Testis (tissue), 5 donors: ENCODE measurements at places on chromosomes 5 and 9. TPM values are rescaled to one million over a fixed set of nuclear protein-coding genes. Genes with fewer than 3 reads are reported as not detected.

GRCh38 chr5:84565866-84566265 lies 181.2 kb upstream of the EDIL3 start:
- no peak for DNase-seq

- no peak for DNase-seq
Observed at GRCh38 chr5:94545870-94546625, 72.4 kb downstream of the KIAA0825 start.

DNA sequence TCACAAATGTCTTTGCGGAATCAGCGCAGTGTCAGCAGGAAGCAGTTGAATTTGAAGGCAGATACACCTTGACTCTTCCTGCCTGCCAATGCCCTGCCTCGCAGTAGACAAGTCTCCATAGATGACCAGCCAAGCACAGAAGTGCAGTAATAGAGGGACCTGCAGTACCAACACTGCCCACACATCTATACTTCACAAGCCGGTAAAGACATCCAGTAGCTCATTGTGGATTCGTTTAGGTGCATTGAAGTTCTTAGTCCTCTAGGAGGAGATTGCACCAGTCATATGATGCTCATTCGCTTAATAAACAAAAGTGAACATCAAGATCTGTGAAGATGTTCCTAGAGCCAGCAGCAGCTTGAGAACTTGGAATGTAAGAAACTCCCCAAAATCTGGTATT lies 7.1 kb upstream of the IFNA2 start:
- DNase-seq: no peak

Gene WNT8A
- 0.71 TPM for total RNA-seq

GRCh38 chr5:16551628-16552027 lies 65.2 kb downstream of the RETREG1 start:
- DNase-seq: no peak

DNA sequence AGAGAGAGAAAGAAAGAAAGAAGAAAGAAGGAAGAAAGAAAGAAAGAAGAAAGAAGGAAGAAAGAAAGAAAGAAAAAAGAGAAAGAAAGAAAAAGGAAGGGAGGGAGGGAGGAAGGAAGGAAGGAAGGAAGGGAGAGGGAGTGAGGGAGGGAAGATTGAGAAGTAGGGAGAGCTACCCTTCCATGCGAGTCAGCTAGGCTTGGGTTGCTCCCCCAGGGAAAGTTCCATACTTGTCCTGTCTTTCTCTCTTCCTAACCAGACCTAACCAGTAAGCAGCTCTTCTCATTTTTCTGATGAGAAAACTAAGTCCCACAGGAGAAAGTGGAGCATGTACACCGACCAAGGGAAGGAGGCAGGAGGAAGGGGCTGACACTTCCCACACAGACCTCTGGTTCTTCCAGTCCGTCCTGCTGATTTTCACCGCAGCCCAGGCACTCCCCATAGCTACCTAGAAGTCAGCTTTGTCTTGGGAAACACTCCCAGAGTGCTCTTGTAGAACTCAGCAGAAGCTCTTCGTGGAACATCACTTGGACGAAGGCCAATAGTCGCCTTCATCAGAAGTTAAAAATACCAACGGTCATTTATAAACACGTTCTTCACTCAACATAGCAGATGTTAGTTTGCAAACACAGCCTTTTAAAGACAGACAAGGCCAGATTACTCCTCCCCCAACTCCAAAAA lies 29.0 kb upstream of the ENTREP1 start:
- DNase-seq: peak; percentile 50

DNA sequence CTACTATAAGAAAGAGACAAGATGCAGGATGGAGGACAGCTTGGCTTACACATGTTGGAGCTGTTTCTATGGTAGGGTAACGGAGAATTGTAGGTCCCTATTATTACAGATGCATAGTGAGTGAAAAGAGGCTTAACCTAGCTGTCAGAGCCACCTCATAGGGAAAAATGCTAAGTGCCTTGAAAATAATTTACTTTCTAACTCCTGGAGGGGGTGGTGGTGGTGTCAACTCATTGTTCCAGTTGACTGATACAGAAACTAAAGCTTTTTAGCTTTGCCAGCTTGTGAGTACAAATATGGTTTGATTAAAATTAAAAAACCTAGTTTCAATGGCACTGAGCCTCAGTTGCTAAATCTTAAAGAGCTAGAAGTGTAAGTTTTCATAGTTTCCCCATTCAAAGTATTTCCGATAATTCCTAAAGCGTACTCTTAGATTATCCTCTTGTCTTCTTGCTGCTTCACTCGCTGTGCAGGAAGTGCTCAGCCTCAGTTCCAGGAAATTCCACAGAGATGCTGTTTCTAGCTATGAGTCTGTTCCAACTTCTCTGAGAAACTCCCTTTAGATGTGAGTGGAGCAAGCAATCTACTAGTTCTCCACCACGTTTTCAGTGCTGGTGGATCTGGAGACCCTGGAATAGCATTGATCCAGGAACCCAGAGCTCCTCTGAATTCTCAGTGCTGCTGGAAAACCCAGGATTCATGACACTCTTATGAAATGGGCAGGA lies 265.2 kb downstream of the DMAC1 start:
- no peak for DNase-seq

Gene RAPGEF1
- 55.8 TPM for total RNA-seq

Gene WDR38
- total RNA-seq: 7.6 TPM

DNA sequence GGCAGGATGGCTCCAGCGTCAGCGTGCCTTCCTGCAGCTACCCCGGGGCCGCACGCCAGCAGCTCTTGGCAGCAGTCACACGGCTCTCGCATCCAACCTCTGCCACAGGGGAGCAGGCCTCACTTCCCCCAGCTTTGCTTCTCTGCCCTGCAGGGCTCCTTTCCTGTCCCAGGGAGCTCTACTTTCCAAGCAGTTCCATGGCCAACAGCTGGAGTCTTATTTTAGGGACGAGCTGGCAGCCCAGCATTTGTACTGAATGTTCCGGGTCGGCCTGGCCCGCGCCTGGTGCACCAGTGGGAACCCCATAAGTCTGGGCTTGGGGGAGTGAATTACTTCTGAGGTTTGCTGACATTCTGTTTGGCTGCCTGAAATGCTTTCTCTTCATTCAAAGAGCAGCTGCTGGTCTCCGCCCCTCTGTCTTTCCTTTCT lies 34.6 kb downstream of the GADD45G start:
- DNase-seq: peak; percentile 85

Gene SIT1
- total RNA-seq: 0.43 TPM

DNA sequence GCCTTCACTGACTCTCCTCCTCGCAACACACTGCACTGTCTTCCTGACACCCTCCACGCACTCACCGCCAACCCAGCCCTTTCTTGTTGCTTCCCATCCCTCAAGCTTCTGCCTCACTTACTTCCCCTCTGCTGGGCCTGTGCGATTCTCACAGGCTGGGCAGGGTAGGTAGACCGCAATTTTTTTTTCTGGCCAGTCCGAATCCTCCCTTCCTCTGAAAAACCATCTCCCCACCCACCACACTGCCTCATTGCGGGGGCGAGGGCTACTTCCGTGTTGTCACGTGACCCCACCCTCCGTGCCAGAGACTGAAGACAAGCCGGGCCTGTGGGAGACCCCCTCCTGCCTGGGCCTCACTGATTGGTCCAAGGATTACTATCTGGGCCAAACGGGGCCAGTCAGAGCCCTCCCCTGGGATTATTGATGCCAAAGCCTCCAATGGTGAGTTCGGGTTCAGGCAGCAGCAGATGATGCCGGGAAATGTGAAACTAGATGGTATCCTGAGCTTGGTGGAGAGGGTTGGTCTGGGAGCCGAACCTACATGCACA lies 73.1 kb downstream of the STK10 start:
- DNase-seq: peak; percentile 86

- DNase-seq: peak; percentile 65
Observed at GRCh38 chr5:71778678-71779276, 59.7 kb downstream of the CARTPT start.

Gene SLC36A2
- 0.43 TPM for total RNA-seq

DNA sequence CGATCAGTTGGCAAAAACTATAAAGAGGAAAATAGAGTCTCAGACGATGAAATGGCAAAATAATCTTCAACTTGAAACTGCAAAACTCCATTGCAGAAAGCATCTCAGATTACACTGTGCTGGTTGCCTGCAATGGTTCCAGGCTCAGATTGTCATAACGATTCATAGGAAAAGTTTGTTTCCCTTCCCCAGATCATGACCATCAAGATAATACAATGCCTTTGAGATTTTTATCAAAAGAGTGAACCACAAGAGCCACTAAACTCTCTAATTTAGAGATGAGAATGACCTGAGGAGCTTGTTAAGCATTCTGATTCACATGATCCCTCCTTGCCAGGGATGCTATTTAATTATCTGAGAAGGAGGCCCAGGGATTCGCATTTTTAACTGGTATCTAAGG lies 52.6 kb upstream of the ITGA1 start:
- DNase-seq: no peak

DNA sequence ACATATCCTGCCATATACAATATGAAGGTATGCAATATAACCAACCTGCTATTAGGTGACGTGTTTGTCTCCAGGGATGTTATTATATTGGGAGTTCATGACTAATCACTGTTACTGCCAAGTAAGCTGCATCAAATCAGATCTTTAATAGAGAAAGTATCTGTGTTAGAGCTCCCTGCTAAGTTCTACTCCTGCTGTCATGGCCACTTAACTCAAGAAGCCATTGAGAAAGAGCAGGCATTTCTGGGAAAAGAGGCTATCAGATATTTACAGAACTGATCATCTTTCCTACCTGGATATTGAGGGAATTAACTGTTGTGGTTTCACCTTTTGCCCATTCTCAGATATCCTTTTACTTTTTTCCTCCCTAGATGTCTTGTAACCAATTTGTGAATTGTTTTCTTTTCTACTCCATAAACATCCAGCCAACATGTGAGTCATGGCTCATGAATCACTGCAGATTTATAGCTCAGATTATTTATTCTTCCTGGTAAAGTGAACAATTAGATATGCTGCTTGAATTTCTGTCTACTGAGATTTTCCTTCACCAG lies 634.8 kb upstream of the FAM174A start:
- no peak for DNase-seq

GRCh38 chr5:181099602-181100086 lies 31.3 kb downstream of the OR2V1 start:
- no peak for DNase-seq

DNA sequence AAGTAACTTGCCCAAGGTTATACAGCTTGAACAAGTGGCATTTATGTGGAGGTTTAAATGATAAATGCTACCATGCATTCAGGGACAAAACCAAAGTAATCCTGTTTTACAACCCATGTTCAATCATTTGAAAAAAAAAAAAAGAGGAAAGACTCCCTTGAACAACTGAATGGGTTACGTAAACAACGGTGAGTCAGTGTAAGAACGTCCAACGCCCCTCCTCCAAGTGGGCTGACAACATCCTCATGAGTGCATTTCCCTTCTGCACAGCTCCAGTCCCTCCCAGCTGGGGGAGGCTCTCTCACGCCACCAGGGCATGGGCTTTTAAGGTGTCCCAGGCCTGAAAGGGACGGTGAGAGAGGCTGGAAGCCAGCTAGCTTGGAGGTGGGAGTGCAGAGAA lies 90.0 kb downstream of the PRRT1B start:
- DNase-seq: peak; percentile 70

GRCh38 chr9:132670457-132671391 lies at the start of gene GTF3C4:
Gene GTF3C4, plus strand, starts transcription at chr9:132670464. Its CDS starts 135 bp downstream, at chr9:132670599.
- peak; percentile 32 for DNase-seq

Gene ADAMTSL2
- total RNA-seq: 9.4 TPM

DNA sequence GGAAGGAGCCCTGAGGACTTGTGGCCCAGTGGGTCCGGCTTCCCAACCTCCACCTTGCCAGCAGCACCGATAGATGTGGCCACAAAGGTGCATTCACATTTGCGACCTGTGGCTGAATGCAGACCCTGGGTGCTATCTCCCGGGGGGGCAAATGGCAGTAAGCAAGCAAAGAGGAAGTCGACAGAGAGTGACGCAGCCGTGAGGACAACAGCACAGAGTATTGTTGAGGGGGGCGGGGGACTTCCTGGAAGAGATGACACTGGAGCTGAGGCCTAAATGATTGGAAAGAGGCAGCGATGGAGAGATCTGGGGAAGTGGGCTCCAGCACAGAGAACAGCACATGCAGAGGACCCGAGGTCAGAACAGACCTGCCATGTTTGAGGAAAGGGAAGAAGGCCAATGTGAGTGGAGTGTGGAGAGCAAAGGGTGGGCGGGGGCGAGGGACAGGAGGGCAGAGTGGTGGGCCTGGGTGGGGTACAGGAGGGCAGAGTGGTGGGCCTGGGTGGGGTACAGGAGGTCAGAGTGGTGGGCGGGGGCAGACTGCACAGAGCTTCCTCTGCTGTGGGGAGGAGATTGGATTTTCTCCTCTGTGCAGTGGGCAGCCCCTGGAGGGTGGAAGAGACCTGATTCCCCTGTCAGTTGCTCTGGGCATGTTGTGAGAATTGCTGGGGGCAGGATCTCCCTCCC lies 42.6 kb downstream of the ADAMTS2 start:
- DNase-seq: no peak

GRCh38 chr5:127599320-127599719 lies 49.6 kb upstream of the CTXN3 start:
- no peak for DNase-seq

Gene CSF2
- not detected for total RNA-seq

Gene RABEPK
- 18.5 TPM for total RNA-seq

GRCh38 chr5:85921590-85921989 lies 696.2 kb upstream of the COX7C start:
- DNase-seq: no peak

- DNase-seq: no peak
Observed at GRCh38 chr5:61055434-61056006, 106.7 kb downstream of the SMIM15 start.

DNA sequence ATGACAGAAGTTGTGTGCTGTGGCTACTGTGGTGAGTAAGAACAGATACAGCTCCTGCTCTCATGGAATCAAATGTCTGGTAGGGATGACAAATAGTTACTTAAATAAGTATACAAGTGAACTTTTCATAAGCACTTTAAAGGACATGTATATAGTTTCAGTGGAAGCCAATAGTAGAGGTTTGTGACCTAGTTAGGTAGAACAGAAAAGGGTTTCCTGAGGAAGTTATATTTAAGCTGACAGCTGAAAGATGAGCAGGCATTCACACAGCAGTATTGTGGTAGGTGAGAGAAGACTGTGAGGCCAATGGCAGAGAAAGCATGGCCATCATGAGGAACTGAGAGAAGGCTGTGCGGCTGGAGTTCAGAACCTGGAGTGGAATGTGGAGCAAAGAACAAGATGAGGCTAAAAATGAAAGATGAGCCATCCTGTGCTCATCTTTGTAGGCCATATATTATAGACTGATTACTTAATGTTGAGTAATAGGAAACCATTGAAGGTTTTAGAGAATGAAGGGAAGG lies 15.4 kb downstream of the FAM174A start:
- no peak for DNase-seq

- no peak for DNase-seq
Observed at GRCh38 chr5:113040672-113041260, 64.2 kb downstream of the DCP2 start.

- no peak for DNase-seq
Observed at GRCh38 chr5:102289251-102289899, 6.7 kb downstream of the SLCO4C1 start.

DNA sequence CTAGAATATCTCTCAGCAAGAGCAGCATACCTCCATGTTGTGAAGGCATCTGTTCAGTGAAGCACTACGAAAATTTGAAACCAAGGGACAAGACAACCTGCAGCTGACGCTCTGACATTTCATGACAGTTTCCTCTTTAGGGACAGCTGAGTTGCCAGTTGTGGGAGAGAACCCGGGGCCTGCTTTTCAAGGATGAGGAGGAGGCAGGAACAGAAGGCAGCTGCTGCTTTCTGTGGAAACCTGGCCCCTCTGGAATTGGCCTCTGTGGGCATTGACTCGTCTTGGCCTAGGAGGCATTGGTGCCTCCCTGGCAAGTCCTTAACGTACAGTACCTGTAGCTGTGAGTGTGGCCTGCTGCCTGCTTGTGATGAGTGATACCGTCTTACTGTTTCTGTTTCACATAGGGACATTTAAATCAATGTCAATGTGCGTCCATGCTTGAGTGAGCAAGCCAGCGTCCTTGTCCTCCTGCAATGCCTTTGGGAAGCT lies 21.6 kb downstream of the SLC46A2 start:
- peak; percentile 50 for DNase-seq
